ENCODE measurements at places on chromosomes 6 and 20.

DNA sequence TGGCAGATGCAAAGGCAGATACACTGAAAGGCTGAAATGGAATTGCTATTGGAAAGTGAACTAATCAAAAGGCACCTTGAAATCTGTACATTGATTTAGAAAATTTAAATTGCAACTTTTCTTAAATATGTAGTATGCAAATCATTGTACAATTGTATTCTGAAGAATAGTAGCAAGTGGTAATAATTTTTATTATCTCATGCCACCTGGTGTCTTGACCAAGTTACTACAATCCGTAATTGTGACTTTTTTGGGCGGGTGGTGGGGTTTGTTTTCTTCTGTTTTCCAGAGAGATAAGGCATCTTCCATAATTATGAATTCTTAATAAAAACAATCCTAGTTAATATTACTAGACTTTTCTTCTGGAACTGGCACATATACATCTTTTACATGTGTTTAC lies 12.5 kb upstream of the BCKDHB start:
- DNase-seq, result no peak

- DNase-seq, result no peak
Measured at GRCh38 chr20:35021063-35021462, 65.4 kb downstream of the MYH7B start.

GRCh38 chr6:110043366-110043994 lies 65.4 kb downstream of the GPR6 start:
- DNase-seq, result no peak

DNA sequence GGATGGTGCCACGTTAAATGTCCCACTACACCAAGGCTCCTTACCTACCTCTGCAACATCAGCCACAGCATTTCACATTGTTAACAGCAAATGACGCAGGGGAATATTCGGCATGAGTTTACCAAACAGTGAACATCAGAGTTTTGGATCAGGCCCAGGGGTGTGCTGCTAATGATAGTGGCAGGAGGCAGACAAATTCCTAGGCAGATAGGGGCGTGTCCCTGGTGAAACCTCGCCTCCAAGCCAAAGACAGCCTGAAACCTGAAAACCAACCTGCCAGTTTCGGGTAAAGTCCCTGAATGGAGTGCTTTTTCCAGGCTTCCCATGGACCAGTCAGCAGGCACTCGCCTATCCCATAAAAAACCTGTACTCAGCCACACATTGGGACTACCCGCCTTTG lies 133.6 kb downstream of the SH3BGRL2 start:
- DNase-seq, result no peak

DNA sequence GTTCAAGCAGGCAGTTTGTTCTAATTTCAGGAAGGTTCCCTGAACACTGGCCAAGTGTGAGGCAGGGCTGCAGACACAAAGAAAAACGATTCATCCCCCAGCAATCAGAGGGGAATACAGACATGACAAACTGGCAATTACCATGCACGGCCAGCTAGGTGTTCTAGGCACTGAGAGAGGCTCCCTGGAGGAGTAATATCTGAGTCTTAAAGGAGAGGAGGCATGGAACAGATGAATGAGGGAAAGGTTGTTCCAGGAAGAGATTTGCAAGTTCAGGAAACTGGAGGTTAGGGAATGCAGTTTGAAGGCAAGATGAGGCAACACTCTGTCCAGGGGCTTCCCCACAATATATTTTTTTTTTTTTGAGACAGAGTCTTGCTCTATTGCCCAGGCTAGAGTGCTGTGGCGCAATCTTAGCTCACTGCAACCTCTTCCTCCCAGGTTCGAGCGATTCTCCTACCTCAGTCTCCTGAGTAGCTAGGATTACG lies 11.1 kb downstream of the RRAGD start:
- no peak for DNase-seq

DNA sequence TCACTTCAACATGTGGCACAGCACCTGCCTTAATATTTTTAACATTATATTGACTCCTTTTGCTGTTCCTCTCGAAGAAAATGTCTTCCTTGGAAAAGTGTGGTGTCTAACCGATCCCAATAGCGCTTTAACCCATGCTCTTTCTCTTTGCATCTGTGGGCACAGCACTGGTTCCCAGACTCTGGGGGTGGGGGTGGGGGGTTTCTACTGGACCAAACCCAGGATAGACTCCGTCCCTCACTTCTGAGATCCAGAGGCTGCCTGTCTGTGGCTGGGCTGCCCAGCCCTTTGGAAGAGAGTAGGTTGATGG lies 3.9 kb upstream of the ZNF292 start:
- no peak for DNase-seq

- DNase-seq, result no peak
Measured at GRCh38 chr20:36352843-36353553, 46.9 kb downstream of the DLGAP4 start.

GRCh38 chr6:150606647-150607328 lies 7.1 kb downstream of the PLEKHG1 start:
- no peak for DNase-seq

GRCh38 chr20:14691994-14692393 lies 354.6 kb upstream of the FLRT3 start:
- no peak for DNase-seq

DNA sequence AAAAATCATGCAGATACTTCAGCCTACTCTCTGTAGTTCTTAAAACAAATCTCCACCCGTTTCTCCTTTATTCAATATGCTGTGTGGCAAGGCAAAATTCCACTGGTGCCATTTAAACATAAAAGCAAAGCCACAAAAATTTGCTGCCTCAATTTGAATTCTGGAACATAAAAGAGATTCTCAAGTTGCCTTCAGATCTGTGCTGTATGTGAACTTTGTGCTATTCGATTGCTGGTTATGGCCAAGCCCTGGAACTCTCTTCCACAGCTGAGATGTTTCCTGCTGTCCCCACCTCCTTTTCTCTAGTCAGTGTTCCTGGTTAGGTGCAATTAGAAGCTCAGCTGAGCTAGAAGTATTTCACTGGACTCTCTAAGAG lies 395.3 kb upstream of the BTBD3 start:
- DNase-seq, result no peak

- no peak for DNase-seq
Measured at GRCh38 chr6:30913721-30914075, 340 bp upstream of the VARS2 start.

DNA sequence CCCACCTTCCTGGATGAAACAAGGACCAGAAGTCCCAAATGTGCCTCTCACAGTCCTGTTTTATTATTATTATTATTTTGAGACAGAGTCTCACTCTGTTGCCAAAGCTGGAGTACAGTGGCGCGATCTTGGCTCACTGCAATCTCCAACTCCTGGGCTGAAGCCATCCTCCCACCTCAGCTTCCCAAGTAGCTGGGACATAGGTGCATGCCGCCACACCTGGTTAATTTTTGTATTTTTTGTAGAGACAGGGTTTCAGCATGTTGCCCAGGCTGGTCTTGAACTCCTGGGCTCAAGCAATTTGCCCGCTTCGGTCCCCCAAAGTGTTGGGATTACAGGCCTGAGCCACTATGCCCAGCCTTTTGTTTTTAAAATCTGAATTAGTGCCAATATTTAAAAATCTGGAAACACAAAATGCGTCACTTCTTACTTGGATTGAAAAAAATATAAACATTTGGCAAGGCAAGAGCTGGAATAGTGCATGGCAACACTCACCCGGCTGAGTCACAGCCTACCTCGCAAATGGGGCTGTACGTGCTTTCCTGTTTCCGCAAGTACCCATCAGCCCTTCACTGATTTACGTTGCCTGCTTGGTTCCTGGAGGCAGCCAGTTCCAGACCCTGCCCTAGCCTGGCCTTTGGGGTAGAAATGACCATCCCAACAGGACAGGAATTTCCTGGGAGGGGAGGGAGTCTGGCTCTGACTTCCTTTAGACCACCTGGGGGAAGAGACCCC lies 6.3 kb downstream of the SDCBP2 start:
- DNase-seq, result no peak

GRCh38 chr20:1185790-1186334 lies 1.1 kb upstream of the TMEM74B start:
- DNase-seq, result peak; percentile 49

GRCh38 chr6:118377711-118378414 lies 170.2 kb upstream of the PLN start:
- DNase-seq, result no peak

- DNase-seq, result no peak
Measured at GRCh38 chr6:51926125-51926524, 161.3 kb downstream of the PKHD1 start.

Measured in stimulated activated CD4-positive, alpha-beta T cell treated with anti-CD3 and anti-CD28 coated beads, Interleukin-4, amount 100 ng/mL, for 48 hours (primary cell).